ENCODE measurements at places on chromosomes 12 and 14.
A peak's percentile ranks its signal among the peaks of the same experiment; 100 is the strongest.

DNA sequence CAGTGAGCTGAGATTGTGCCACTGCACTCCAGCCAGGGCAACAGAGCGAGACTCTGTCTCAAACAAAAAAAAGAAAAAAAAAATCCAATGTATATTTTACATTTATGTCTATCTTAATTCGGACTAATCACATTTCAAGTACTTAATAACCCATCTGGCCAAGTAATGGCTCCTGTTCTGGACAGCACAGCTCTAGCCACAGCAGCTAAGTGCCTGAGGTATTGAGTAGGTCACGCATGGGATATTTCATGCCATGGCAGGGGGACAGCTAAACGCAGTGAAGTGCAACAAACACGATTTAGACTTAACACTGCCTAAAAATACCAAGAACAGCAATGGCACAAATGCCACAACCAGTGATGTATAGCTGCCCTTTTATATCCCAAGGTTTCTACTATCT, 8.0 kb downstream of the BAZ1A start:
- DNase-seq = no peak

- DNase-seq = peak; percentile 65
These were observed 125.0 kb upstream of the FUT8 start for GRCh38 chr14:65287264-65288131.

DNA sequence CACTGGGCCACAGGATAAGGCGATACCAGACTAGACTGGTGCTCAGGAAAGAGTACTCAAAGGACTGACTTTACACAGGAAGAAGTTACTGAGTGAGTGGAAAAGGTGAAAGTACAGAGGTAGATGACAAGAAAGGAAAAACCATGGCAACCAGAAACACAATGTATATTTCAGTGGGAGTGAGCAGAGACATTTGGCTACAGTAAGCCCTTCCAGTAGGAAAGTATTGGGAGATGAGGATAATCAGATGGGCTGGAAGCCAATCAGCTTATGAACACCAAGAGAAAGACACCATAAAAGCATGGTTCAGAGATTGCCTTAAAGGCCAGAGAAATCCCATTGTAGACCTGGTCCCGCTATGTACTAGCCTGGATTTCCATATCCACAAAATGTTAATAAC, 51.6 kb downstream of the TMTC1 start:
- DNase-seq = no peak

- no peak for DNase-seq
These were observed 2.3 kb downstream of the KDM2B start for GRCh38 chr12:121578230-121579189.

- no peak for DNase-seq
These were observed 97.3 kb upstream of the FRMD6 start for GRCh38 chr14:51554339-51554920.

- no peak for DNase-seq
These were observed 1.8 kb downstream of the MON2 start for GRCh38 chr12:62468397-62468796.

Measured in activated T-cell treated with anti-CD3 and anti-CD28 coated beads for 48 hours (primary cell).